Activated T-helper 1 cell treated with anti-CD3 and anti-CD28 coated beads, Interleukin-12 subunit alpha, Interleukin-12 subunit beta, Interleukin-2, Interleukin-4 antibody, amounts not matched to agents 30 ng/mL and 10 ng/mL and 1 ng/mL, durations not matched to agents 14 hours and 24 hours and 36 hours (primary cell): ENCODE measurements at places on chromosomes 6 and 20.

DNA sequence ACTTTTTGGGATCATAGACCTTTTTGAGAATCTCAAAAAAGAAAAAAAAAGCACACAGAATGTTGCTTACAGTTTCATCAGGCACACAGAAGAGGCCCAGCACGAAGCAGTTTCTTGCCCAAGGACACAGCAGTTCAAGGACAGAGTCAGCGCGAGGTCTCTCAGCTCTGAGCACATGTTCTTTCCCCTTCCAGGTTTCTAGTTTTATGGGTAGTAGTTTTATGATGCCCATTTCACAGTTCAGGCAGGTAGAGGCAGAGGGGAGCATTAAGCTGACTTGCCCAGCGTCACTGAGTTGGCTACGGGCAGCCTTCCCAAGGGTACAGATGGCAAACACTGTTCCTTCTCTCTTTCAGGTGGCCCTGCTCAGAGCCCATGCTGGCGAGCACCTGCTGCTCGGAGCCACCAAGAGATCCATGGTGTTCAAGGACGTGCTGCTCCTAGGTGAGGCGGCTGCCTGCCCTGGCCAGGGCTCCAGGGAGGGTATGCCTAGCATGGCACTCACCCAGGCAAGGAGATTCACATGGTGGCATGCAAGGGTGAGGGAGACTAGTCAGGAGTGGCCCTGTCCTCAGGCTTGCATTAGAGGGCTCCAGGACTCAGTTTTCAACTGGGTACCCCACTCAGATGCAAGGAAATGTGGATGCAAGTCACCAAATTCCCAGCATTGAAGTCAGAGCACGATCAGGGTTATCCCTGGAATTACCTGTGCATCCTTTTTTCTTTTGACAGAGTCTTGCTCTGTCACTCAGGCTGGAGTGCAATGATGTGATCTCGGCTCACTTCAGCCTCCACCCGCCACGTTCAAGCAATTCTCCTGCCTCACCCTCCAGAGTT, 57.4 kb upstream of the TTPAL start:
- no peak for DNase-seq

- DNase-seq: no peak
Observed at GRCh38 chr6:35391240-35391968, 49.0 kb downstream of the PPARD start.

GRCh38 chr6:100347901-100348550, 116.7 kb downstream of the SIM1 start:
- no peak for DNase-seq

DNA sequence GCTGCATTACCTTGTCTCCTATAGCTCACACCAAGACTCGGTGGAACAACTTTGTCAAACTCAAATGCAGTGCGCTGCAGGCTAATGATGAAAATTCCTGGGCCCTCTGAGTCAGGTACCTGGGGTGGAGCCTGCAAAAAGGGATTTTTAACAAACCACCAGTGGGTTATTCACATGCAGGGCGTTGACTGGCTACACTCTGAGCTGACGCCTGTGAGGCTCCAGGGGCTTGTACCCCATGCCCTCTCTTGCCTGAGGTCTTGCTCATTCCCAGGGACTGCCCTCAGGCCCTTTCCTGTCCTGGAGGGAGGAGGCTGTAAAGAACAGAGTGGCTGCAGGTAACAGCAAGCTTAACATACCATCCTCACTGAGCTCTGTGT, 9.2 kb downstream of the GTSF1L start:
- no peak for DNase-seq

DNA sequence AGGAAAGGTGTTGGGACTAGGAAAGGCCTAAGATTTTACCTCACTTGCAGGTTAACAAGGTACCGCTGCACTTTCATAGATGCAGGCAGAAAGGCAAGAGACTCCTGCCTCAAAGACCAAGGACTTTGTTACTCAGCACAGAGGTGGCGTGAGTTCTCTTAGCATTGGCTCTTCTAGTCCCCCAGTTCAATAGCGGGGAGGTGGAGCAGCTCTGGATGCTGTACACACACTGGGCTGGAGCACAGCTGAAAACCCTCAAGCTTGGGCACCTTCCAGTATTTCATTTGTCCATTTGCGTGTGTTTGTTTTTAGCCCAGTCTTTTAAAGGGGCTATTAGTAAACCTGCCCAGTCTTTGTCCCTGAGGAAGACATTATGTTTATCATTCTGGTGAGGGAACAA, 345.2 kb downstream of the FARS2 start:
- no peak for DNase-seq

DNA sequence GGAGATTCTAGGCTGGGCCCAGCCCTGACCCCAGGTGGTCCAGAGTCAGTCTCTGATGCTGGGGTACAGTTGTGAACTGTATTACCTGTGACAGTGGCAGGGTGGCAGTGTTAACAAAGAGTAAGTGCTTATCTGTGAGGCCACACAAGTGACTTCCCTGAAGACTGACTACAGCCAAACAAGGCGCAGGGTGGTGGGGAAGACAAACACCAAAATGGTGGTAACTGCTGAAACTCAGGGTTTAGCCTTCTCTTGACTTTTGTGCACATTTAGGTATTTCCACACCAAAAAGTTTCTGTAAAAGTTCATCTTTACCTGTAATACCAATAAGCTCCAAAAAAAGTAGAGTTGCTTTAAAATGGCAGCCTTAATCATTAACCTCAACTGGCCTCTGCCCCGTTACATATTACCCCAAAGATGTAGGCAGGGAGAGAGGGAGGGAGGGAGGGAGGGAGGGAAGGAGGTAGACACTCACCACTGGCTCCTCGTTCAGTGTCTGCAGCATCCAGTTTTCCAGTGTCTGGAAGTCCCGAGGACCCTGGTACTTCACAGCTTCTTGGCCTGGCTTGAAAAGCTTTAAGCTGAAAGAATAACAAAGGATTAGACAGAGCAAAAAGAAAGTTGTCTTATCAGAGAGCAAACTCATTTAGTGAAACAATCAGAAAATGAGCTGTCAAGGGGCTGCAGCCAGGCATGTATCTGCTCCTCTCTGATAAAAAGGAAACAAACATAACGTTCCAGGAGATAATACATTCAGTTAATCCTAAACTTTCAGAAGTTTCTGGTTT, 11.3 kb downstream of the TXNDC5 start:
- no peak for DNase-seq

- DNase-seq: no peak
Observed at GRCh38 chr6:35876902-35877301, 44.0 kb downstream of the SRPK1 start.

GRCh38 chr20:63843222-63843621, 12.2 kb upstream of the ZBTB46 start:
- no peak for DNase-seq

- no peak for DNase-seq
Observed at GRCh38 chr6:106973836-106974335, 643 bp downstream of the CD24 start.

- DNase-seq: no peak
Observed at GRCh38 chr6:148840256-148840655, 93.4 kb downstream of the UST start.

GRCh38 chr20:48729538-48729937, 98.3 kb downstream of the PREX1 start:
- no peak for DNase-seq

- DNase-seq: no peak
Observed at GRCh38 chr20:33210371-33210770, 6.8 kb upstream of the BPIFA3 start.

- no peak for DNase-seq
Observed at GRCh38 chr6:167832497-167833395, 6.0 kb downstream of the AFDN start.

DNA sequence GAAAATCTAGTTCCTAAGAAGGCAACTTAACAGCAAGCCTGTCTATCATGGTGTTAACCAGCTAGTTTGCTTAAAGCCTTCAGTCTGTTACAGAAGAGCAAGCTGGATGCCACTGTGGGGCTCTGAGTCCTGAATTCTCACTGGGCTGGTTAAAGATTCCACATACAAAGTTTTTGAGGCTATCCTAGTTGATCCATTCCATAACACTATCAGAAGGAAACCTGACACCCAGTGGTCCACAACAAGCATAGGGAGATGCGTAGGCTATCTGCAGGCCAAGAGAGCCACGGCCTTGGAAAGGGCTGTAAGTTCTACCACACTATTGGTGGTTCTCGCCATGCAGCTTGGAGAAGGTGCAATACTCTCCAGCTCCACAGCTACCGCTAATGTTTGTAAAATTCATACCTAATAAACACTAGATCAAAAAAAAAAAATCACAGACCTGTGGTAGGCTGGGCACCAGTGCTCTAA, 420 bp upstream of the MCCD1 start:
- no peak for DNase-seq

- DNase-seq: no peak
Observed at GRCh38 chr6:131027326-131027725, 35.7 kb downstream of the EPB41L2 start.

GRCh38 chr20:56630506-56631317, 1.6 kb downstream of the TFAP2C start:
- DNase-seq: no peak

DNA sequence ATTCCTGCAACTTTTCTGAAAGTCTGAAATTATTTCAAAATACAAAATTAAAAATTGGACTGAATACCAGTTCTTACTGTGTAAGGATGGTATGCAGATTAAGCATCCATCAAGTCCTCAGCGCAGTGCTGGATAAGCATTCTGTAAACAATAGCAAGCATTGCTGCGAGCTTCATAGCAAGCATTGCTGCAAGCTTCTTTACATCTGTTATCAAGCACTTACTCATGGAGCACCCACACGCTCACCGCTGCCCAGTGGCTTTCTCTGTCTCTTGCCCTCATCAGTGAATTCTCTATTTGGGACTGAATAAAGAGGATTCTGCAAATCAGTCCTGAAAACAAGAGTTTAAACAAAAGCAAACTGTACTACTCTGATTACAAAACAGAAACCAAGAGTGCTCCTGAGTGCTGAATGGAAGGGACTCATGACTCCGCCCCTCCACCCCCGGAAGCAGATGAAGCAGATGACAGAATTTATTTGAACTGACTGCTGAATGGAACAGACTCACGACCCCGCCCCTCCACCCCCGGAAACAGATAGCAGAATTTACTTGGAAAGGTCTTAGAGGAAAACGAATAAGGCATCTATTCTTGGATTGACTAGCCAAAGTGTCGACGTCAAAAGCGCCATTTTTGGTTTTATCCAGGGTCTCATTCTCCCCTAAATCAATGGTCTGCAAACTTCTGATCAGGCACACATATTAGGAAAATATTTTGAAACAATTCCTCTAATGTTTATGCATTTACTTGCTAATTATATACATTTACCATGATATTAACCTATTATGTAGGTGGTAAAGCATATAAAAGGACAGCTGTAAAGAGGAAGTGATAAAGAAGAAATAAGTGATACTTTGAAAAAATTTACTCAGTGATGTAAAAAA, 22.1 kb upstream of the EYA2 start:
- DNase-seq: no peak

GRCh38 chr20:55597526-55597925, 407.8 kb downstream of the CBLN4 start:
- no peak for DNase-seq

GRCh38 chr6:1081551-1082284, 230.2 kb upstream of the FOXQ1 start:
- no peak for DNase-seq

DNA sequence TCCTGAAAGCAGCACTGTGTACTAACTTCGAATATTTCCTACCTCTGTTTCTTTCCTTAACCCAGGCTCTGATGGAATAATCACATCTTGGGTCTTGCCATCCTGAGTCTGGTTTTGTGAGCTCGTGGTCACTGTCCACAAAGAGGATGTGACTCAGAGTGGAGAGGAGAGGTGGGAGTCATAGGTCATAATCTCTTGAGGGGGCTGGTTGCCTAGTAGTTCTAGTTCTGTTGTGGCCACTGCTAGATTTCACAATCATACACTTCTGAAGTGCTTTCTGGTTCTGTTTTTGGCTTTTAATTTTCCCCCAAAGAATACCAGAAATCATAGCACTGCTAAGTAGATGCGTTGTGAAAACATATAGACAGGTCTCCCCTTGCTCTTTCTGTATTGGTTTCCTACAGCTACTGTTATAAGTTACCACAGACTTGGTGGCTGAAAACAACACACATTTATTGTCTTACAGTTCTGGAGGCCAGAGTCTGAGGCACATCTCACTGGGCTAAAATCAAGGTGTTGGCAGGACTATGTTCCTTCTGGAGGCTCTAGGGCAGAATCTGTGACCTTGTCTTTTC, 102.8 kb downstream of the NRSN1 start:
- no peak for DNase-seq

DNA sequence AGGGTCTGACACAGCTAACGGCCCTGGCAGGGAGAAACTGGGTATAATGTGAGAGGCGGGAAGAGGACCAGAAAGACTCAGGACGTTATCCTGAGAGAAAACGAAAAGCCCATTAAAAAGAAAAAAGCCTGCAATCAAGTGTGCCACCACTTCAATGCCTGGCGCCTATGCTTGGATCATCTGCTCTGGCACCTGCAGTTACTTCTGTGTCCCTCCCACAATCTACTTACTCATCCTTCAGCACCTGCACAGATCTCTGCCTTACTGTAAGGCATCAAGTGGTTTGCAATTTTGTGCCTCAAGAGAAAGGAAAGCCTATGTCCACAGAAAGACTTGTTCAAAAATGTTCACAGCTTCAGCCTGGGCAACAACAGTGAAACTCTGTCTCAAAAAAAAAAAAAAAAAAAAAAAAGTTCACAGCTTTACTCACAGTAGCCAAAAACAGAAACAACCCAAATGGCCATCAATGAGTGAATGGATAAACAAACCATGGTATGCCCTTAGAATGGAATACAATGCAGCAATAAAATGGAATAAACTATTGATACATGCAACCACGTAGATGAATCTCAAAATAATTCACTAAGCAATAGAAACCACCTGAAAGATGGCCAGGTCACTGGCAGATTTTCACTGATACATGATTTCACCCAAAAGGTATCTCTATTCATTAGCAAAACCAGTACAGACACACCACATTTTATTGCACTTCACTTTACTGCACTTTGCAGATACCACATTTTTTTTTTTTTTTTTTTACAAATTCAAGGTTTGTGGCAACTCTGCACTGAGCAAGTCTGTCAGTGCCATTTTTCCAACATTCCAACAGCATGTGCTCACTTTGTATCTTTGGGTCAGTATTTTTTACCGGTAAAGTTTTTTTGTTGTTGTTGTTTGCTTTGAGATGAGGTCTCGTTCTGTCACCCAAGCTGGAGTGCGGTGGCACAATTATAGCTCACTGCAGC, 48.6 kb downstream of the ABHD12 start:
- no peak for DNase-seq

- no peak for DNase-seq
Observed at GRCh38 chr20:52261792-52262191, 70.2 kb upstream of the ZFP64 start.

DNA sequence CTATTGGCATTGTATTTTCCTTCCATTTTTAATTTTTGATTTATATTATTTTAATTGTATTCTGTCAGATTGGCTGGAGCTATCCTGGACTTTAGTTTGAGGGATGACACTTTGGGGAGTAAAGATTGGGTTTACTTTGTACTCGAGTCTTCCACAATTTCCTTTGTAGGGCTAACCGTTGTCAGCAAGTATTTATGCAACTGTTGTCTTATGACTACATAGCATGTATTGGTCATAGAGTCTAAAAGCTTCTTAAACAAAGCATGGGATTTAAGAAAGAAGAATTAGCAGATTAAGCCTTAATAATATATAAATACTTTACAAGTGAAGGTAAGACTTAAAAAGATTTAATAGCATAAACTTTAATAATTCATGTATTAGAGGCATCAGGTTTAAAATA, 19.6 kb downstream of the FARS2 start:
- no peak for DNase-seq
